ENCODE measurements at places on chromosomes 7 and 10.

DNA sequence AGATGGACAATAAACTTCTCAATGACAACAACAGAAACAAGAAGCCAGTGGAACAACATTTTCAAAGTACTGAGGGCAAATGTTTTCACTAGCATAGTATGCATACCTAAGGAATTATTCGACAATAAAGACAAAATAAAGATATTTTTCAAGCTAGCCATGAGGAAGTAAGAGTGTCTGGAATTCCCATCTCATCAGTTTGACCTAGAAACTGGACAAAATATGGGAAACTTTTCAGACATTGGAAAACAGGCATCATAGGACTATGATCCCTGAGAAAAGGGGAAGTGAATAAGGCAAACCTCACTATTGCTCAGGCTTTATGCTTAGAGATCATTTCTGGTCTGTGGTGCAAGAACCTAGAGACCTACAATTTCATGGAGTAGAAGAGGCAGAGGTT lies 86.3 kb downstream of the OAT start:
- DNase-seq, result no peak

GRCh38 chr10:59175538-59176240 lies 754 bp upstream of the PHYHIPL start:
- no peak for DNase-seq

DNA sequence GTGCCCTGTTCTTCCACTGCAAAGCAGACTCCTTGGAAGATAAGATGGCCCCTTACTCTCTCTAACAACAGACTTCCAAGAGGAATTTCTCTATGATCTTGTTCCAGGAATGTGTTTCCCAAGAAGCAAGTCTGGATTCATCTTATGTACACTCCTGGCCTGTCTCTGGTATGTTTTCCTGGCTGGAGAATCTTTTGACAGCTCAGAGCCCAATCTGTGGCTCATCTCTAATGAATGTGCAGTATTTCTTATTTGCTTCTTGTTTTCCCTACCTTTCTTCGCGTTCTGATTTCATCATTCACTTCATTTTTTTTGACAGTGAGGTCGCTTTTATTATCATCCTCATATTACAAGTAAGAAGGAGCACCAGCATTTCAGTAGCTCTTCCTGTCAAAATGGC lies 53.0 kb upstream of the PITRM1 start:
- no peak for DNase-seq

GRCh38 chr10:71053169-71053895 lies 159.0 kb upstream of the UNC5B start:
- DNase-seq, result no peak

DNA sequence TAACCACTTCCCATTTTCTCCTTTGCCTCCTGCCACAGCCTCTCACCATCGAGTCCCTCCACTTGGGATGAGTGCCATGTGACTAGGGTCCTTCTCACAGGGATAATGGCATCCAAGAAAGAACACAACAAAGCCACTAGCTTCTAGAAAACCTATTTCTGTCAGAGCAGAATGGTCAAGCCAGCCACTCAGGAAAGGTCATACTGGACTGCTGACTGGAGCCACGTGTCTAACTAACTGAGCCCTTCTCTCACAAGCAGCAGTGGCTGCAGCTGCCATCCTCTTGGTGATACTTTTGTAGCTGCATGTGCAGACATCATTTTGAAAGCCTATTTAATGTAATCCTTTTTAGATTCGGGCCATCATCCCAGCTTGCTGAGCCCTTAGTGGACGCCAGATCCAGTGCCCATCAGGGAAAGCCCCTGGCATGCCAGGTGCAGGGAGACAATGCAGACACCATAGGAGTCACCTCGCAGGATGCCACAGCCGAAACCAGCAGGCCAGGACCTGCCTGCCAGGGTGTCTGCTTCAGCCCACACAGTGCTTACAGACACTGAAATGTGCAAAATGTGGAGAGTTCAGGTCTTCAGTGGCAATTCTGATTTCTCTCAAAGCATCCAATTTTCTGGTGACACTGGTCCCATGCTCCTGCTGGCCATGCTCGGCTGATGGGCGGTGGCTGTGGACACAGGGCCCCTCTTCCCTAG lies 98.3 kb upstream of the DDC start:
- DNase-seq, result no peak

Data from activated naive CD4-positive, alpha-beta T cell treated with anti-CD3 and anti-CD28 coated beads for 36 hours (primary cell).